ENCODE measurements at places on chromosomes 12 and 14. TPM values are rescaled to one million over a fixed set of nuclear protein-coding genes. Genes with fewer than 3 reads are reported as not detected.

The SAMD15 gene
- polyA plus RNA-seq, result 1.6 TPM

The KERA gene
- polyA plus RNA-seq, result 0.22 TPM

The LAG3 gene
- polyA plus RNA-seq, result 2.1 TPM

The REP15 gene
- polyA plus RNA-seq, result 30.4 TPM

The WNK1 gene
- 56.4 TPM for polyA plus RNA-seq

The LBHD2 gene
- not detected for polyA plus RNA-seq

The STON2 gene
- 14.6 TPM for polyA plus RNA-seq

The DAO gene
- polyA plus RNA-seq, result not detected

The CATSPERB gene
- 0.81 TPM for polyA plus RNA-seq

The ANKLE2 gene
- polyA plus RNA-seq, result 60.2 TPM

Data from large intestine (tissue), 12 donors.